K562 (cell line): ENCODE measurements at places on chromosomes 2 and 18. TPM values are rescaled to one million over a fixed set of nuclear protein-coding genes. Genes with fewer than 3 reads are reported as not detected.

The ANKRD53 gene
- 0.18 TPM in 1 of 2 replicates, not detected in the other for total RNA-seq

The LTBP1 gene
- 12.8 and 13.6 TPM in 2 replicates for total RNA-seq

The GRHL1 gene
- total RNA-seq: 4.6 and 5.5 TPM in 2 replicates

The IL36A gene
- total RNA-seq: not detected in 2 replicates

The PRSS56 gene
- not detected in 2 replicates for total RNA-seq

The SLC5A7 gene
- not detected in 2 replicates for total RNA-seq

The ACADL gene
- total RNA-seq: 0.07 TPM in 1 of 2 replicates, not detected in the other
